ENCODE measurements at places on chromosomes 3 and 15.

- H3K27ac ChIP-seq = no peak overlapping the region
- H3K27me3 ChIP-seq = no peaks in the 10 kb centered on the region
- H3K36me3 ChIP-seq = no peaks in the 10 kb centered on the region
- H3K4me3 ChIP-seq = no peak overlapping the region
- H3K4me1 ChIP-seq = no peaks in the 10 kb centered on the region
Observed at GRCh38 chr3:128655531-128655930, 4.9 kb upstream of the RPN1 start.

DNA sequence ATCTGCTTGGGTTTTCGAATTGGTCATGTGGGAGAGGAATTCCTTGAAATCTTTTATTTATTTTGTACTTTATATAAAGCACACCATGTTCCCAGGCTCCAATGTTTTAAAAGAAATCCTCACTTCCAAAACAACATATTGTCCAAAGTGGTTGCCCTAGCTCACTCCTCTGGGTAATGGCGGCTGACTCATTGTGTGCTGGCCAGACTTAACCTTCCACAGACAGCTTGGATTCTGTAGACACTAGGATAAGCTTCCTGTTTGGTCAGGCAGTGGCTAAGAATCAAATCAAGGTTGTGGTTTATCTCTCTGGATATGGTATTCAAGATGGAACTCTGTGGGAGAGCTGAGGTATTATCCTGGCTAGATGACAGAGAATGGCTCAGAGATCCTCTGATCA, 55.8 kb upstream of the FAM98B start:
- no peaks in the 10 kb centered on the region for H3K4me1 ChIP-seq
- H3K36me3 ChIP-seq = no peaks in the 10 kb centered on the region
- peaks cover 3% of the 10 kb centered on the region for H3K27me3 ChIP-seq
- H3K4me3 ChIP-seq = no peak overlapping the region

- H3K4me1 ChIP-seq = peaks cover 6% of the 10 kb centered on the region
- no peaks in the 10 kb centered on the region for H3K27me3 ChIP-seq
- no peaks in the 10 kb centered on the region for H3K36me3 ChIP-seq
- H3K27ac ChIP-seq = no peak overlapping the region
- H3K4me3 ChIP-seq = no peak overlapping the region
- DNase-seq = no peak
Observed at GRCh38 chr3:5757213-5757804, 569.8 kb downstream of the EDEM1 start.

DNA sequence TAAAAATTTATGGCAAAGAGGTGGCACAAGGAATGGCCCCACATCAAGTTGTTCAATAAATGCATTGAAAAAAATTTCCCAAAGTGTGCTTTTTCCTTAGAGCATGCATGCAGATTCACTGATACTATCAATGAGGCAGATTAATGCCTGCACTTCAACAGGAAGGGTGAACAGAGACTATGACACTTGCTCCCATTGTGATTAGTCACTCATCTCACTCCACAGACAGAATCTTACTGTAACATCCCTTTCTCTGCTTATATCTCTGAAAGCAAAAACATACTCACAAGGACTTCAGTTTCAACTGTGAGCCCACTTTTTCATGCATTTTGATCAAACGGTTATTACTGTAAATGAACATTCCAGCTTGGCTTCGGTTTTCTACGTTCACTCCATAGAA, 60.9 kb downstream of the MORC1 start:
- H3K27me3 ChIP-seq = peaks cover 6% of the 10 kb centered on the region
- H3K4me1 ChIP-seq = peaks cover 7% of the 10 kb centered on the region
- H3K27ac ChIP-seq = no peak overlapping the region
- no peak for DNase-seq
- H3K4me3 ChIP-seq = no peak overlapping the region

Measured in progenitor cell of endocrine pancreas (in vitro differentiated cells).